ENCODE measurements at places on chromosomes 6 and 20. TPM values are rescaled to one million over a fixed set of nuclear protein-coding genes. Genes with fewer than 3 reads are reported as not detected.

The SPATA25 gene
- total RNA-seq = 0.88 TPM

The HLA-DQB1 gene
- 74.6 TPM for total RNA-seq

The CD109 gene
- total RNA-seq = 15.0 TPM

GRCh38 chr6:2861822-2862164 lies 20.1 kb upstream of the SERPINB1 start:
- DNase-seq = no peak
